ENCODE measurements at places on chromosomes 13 and 19.

- DNase-seq, result no peak
These were observed 11.0 kb downstream of the RNF126 start for GRCh38 chr19:651991-652390.

DNA sequence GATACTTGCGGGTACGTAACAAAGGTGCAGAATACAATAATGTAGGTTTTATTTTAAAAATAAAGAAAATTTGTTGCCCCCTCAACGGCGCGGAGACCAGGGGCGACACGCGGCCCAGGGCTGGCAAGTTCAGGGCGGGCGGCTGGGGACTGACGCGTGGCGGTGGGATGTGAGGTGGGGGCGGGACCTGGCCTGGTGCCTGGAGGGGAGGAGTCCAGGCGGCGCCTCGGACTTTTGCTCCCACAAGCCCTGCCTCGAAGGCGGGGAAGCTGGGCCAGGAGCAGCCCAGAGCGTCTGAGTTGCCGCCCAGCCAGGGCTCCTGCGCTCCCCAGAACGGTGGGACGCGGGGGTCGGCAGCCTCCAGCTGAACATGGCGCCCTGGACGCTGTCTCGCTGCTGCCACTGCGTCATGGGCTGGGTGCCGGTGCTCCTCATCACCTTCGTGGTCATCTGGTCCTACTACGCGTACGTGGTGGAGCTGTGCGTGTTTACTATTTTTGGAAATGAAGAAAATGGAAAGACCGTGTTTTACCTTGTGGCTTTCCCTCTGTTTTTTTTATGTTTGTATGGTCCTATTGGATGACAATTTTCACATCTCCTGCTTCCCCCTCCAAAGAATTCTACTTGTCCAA, 1122.8 kb upstream of the ATXN8OS start:
- DNase-seq, result no peak

GRCh38 chr19:56294549-56294948, 20.1 kb downstream of the ZSCAN5A start:
- no peak for DNase-seq

DNA sequence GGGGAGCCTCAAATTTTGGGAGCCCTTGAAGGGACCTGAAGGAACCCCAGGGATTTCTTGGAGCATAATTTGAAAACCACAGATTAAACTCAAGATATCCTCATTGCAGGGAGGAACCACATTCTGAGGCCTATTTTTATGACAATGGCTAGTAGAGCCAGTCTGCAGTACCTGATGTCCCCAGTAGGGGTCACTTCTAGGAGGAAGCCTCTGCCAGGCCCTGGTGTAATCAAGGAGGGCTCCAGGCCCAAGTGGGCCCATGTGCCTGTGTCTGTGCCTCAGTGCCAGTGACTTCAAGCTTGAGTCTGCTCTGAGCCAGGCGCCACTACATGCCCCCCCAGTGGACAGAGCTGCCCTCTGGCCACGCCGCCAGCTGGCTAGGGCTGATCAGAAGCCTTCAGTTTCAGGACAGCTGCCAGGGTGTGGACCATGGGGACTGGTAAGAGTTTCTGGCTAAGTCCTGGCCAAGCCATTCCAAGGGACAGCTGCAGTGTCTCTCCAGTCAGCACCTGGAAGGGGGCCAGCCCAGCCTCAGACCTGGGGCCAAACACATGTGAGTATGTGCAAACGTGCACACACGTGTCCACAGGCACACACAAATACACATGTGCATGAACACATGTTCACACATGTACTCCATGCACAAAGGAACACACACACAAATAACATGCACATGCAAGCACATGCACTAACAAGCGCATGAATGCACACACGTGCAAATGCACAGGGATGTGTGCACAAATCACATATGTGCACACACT, 20.5 kb upstream of the SLC7A10 start:
- DNase-seq, result no peak

DNA sequence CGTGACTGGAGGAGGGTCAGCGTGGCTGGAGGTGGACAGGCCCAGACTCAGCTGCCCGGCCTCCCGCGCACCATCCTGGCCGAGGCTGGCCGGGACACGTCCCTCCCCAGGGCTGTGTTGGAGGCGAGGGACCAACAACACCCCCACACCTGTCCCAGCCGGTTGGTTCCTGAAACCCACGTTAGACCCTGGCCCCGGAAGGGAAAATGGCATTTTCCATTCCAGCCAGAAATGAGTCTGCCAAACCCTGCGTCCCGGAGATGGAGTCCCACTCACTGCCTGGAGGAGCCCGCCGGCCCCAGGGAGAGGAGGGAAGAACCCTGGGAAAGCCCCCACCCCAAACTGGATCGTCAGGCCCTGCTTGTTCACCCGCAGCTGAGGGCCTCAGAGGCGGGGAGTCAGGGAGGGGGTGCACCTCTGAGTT, 4.8 kb upstream of the WDR18 start:
- no peak for DNase-seq

Data from activated effector memory CD4-positive, alpha-beta T cell treated with Interleukin-2 at 50 U/mL for 16 hours (primary cell).